ENCODE measurements at places on chromosomes 16 and 17.

DNA sequence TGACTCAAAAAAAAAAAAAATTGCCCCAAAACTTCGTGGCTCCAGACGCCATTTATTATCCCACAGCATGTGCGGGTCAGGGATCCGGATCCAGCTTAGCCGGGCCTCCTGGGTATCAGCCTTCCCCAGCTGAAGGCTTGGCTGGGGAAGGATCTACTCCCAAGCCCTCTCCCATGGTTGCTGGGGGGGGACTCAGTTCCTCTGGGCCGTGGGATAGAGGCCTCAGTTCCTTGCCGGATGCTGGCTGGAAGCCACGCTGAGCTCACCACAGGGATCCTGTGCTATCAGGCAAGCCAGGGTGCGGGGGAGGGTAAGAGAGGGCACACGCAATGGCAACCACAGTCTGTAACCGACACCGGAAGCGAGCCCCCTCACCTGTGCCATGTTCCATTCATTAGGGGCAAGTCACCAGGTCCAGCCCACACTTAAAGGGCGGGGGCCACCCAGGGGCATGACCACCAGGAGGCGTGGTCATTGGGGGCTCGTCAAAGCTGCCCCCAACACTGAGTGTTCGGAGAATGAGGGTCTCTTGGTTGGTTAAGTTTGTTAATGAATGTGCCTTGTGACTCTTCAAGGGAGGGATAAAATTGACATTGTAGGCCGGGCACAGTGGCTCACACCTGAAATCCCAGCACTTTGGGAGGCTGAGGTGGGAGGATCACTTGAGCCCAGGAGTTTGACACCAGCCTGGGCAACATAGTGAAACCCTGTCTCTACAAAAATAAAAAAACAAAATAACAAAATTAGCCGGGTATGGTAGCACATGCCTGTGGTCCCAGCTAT is 210.0 kb upstream of the GSE1 start:
- DNase-seq: peak; percentile 70

- no peak for DNase-seq
Measured at GRCh38 chr17:4395111-4395478, 28.6 kb upstream of the UBE2G1 start.

GRCh38 chr17:7884581-7885366 is 3.8 kb upstream of the CHD3 start:
- DNase-seq: peak; percentile 82

DNA sequence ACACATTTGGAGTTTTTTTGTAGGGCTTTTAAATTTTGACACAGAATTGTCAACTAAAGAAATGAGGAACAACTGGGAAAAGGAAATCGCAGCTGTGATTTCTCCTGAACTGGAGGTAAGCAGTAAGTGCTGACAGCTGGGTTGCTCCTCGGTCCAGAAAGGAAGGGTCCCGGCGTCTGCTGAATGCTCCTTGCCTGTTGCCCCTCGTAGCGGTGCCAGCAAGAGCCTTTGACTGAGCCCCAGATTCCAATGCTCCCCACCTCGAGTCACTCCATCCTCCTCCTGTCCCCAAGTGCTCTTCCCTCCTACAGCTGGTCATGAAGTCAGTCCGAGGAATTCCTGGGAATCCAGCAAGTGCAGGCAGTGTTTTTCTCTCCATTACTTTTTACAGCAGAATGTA is 32.0 kb upstream of the ENDOV start:
- no peak for DNase-seq

DNA sequence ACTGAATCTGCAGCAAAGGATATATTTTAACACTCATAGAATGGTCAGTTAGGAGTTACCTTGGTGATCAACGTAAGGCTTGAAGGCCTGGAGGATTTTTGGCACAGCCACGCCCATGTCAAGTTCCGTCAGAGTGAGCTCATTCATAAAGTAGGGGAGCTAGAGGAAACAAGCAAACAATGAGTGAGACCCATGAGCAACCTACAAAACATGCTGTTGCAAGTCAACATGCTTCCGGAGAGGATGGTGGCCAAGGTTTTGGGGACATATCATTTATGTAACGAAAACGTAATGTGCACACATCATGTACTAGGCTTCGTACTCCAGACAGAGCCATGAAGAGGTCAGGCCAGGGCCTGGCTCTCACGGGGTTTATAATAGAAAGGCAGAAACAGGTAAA is 41.1 kb upstream of the ERN1 start:
- no peak for DNase-seq

DNA sequence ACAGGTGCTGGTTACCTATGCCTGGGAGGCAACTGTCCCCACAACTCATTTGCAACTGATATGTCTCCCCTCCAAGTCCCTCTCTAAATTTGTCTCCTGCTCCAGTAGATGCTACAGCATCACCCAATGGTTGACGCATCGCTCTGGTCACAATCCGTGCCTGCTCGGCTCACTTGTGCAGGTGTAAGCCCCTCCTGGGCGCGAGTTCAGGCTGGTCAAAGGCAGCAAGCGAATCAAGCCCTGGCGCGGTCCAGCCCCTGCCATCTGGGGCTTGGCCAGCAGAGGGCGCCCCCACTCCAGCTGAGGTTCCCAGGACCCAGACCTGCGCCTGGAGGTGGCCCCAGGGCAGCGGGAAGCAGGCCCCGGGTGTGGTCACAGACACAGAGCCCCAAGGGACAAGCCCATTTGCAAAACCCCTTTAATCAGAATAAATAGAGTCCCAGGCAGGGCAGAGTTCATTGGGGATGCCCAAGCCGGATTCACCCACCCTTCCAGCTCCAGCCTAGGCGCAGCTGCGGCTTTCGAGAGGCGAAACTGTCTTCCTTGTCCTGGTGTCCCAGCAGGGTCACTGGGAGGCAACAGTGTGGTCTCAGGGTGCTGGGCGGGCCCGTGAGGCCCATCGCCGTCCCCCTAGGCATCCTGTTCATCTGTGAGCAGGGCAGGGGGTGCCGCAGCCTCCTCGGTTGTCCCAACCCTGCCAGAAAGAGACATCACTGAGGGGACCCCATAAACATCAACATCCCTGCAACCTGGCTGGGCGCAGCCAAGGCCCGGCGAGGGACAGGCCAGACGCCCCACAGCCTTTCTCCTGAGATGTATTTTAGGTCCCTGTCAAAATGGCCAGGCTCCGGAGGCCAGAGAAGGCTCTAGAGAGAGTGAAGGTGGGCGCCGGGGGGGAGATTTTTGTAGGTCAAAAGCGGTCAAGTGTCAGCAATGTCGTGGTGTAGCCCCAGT is 15.8 kb downstream of the TMC6 start:
- peak; percentile 88 for DNase-seq

GRCh38 chr16:75024182-75024581 is 25.4 kb downstream of the ZNRF1 start:
- DNase-seq: no peak

- DNase-seq: no peak
Measured at GRCh38 chr16:87252269-87252970, 64.8 kb downstream of the C16orf95 start.

DNA sequence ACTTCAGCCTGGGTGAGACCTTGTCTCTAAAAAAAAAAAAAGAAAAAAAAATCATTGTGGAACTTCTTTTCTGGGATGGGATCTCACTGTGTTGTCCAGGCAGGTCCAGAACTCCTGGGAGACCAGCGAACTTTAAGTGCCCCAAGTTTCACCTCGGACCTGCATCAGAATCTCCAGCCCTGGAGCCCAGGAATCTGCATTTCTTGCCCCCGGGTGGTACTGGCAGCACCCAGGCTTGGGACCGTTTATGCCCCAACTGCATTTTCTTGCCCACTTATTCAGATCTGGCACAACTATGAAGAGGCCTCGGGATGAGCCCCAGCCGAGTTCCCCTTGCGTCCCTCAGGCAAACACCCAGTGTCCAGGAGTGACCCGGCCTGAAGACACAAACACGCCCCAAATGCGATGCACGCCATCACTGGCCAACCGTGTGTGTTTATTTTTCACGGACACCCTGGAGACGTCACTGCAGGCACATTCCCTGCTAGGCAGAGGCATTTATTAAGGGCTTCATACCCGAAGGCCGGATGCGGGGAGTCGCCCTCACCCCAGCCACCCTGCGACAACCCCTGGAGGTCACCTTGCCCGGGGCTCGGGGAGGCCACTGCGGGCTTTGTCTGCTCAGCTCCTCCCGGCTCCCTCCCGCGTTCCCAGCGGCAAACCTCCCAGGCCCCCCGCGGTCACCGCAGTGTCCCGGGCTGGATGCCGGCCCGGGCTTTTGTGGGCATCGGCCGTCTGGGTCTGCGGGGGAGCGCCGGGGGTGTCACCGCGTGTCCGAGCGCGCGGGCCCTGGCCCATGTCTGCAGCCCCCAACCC is 684 bp upstream of the SPIRE2 start:
- peak; percentile 84 for DNase-seq

- no peak for DNase-seq
Measured at GRCh38 chr16:67392301-67393059, 818 bp downstream of the TPPP3 start.

Measured in kidney (tissue), 22 donors.